ENCODE measurements at places on chromosomes 13 and 19. TPM values are rescaled to one million over a fixed set of nuclear protein-coding genes. Genes with fewer than 3 reads are reported as not detected.

Gene CEACAM19
- total RNA-seq, result 9.3 TPM

Gene KIR2DL4
- not detected for total RNA-seq

Gene C19orf44
- 2.8 TPM for total RNA-seq

Gene RAB3D
- 3.3 TPM for total RNA-seq

Gene ZNF578
- not detected for total RNA-seq

Gene LMO7
- 53.6 TPM for total RNA-seq

Gene SPTBN4
- total RNA-seq, result 0.77 TPM

Gene MIER2
- total RNA-seq, result 15.7 TPM

Gene LILRB4
- not detected for total RNA-seq

Gene CLEC17A
- total RNA-seq, result not detected

Gene ACP7
- total RNA-seq, result 0.06 TPM

Gene ATP4B
- total RNA-seq, result not detected

Gene LRRC63
- not detected for total RNA-seq

Gene ZNF835
- not detected for total RNA-seq

Gene SOX21
- 0.82 TPM for total RNA-seq

Gene ZNF766
- 10.3 TPM for total RNA-seq

Gene EDNRB
- not detected for total RNA-seq
